ENCODE measurements at places on chromosomes 4 and X. TPM values are rescaled to one million over a fixed set of nuclear protein-coding genes. Genes with fewer than 3 reads are reported as not detected.

DNA sequence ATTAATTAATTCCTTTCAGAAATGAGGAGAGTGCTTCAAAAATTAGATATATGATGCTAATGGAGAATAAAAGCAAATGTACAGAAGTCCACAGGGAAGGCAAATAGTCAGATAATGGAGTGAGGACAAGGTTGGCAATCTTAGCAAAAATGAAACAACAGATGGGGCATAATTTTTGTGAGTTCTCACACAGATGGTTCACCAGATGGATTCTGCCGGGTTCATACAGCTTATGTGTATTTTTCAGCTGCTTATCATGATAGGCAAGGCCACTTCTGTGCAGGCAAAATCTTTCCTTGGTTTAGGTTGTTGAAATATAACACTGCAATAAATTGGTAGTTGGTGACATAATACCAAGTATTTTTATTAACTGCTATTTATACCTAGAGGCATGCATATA, 1539.0 kb upstream of the IGFBP7 start:
- no peak overlapping the region for H3K27ac ChIP-seq
- H3K4me1 ChIP-seq = no peaks in the 10 kb centered on the region
- H3K36me3 ChIP-seq = no peaks in the 10 kb centered on the region
- DNase-seq = no peak

DNA sequence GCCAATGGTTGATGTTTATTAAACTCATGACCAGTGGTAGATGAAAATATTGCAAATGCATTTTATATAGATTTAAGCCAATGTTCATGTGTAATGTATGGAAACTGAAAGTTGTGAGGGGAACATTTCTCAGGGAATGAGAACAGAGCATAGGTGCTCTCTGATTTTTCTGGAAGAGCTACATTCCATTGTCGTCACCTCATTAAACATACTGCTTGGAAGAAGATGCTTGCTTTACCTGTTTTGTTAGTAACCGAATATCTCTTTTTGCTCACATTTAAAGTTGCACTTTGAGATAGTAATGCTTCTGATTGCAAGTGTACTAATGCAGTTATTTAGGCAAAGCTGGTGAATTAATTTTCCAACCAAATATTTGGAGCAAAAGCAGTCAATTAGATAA, 93.8 kb upstream of the CLCN4 start:
- no peak for DNase-seq
- H3K27ac ChIP-seq = no peak overlapping the region
- no peak overlapping the region for H3K4me3 ChIP-seq
- peaks cover 1% of the 10 kb centered on the region for H3K27me3 ChIP-seq
- H3K4me1 ChIP-seq = peaks cover 3% of the 10 kb centered on the region

DNA sequence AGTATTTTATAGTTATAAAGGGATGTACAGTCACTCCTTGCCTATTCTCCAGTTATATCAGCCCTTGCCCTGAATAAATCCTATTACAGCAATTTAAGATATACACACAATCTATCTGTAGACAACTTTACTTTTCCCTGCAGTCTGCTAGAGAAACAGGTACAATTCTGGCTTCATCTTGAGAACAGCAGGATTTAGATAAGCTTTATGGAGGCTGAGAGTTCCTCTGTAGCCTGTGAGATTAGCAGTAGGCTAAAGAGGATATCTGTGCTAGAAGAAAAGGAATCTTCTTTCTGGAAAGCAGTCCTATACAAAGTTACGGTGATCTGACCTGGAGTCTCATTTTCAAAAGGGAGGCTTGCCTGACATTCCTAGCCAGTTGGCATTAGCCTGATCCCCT, 290.3 kb downstream of the GALNTL6 start:
- no peak overlapping the region for H3K27ac ChIP-seq
- no peak overlapping the region for H3K4me3 ChIP-seq
- DNase-seq = no peak
- no peaks in the 10 kb centered on the region for H3K4me1 ChIP-seq
- no peaks in the 10 kb centered on the region for H3K27me3 ChIP-seq

DNA sequence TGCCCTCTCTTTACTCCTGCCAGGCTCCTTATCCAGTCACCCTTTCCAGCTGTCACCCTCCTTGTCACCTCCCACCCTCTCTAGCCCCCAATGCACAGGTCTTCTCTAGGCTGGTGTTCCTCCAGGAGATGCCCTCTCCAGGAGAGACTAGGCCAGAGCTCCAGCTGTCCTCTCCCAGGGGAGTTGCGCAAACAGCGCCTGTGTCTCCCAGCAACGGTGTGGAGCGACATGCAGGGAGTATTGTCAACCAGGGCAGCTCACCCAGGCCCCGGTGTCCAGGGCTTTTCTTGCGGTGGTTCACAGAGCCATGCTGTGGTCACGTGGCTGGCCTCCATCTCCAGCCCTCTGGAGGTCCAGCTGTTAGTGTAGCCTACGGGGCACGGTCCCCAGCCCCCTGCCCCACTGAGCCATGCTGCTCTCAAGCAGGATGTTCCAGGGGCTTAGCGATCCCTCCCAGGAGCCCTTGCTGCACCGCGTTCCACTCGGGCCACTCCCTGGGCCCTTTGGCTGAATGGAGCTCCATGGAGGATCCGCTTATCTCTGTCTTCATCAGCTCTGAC, 34.8 kb downstream of the CCNQ start:
- H3K27me3 ChIP-seq = no peaks in the 10 kb centered on the region
- no peaks in the 10 kb centered on the region for H3K36me3 ChIP-seq
- DNase-seq = no peak
- H3K27ac ChIP-seq = no peak overlapping the region

- peaks cover 51% of the 10 kb centered on the region for H3K36me3 ChIP-seq
- no peak for DNase-seq
- H3K27me3 ChIP-seq = no peaks in the 10 kb centered on the region
- H3K27ac ChIP-seq = no peak overlapping the region
- H3K4me3 ChIP-seq = no peak overlapping the region
Observed at GRCh38 chrX:1418901-1419544, 27.1 kb upstream of the SLC25A6 start.

DNA sequence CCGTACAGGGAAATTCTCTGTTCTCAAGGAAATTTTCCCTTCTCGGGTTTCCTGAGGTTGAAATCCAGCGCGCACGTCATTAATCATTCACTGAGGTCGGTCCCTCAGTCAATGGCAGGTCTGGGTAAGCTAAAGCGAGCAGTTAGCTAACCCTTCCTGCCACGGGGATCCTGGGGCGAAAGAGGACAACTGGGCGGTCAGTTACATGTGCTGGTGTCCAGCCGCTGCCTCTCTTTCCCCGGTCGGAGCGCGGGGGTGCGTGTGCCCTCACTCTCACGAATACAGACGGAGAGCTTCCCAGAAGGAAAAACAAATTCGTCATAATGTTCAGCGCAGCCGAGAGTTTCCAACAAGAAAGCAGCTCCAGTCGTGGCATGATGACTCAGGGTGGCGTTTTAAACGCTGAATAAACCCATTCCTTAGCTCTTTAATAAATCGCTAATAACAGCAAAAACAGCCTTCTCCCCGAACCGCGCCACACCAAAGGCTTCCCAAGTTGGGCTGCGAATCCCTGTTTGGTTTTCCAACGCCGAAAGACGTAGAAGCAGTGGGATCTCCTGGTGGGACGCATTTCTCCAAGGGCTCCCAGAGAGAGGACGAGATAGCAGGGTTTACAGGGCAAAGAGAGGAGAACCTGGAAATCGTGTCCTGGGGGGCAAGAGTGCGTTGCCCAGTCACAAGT, 752 bp upstream of the FGF5 start:
- peak overlapping the region; percentile 59 for H3K4me3 ChIP-seq
- no peak overlapping the region for H3K27ac ChIP-seq
- H3K4me1 ChIP-seq = peaks cover 12% of the 10 kb centered on the region
- no peaks in the 10 kb centered on the region for H3K36me3 ChIP-seq
- no peak for DNase-seq
- H3K27me3 ChIP-seq = peaks cover 84% of the 10 kb centered on the region

Gene ANOS1
- not detected for total RNA-seq

Gene DAPP1
- 28.4 TPM for total RNA-seq
